ENCODE measurements at places on chromosomes 7 and 10.

GRCh38 chr10:128158021-128158795, 32.0 kb upstream of the MKI67 start:
- DNase-seq, result no peak

DNA sequence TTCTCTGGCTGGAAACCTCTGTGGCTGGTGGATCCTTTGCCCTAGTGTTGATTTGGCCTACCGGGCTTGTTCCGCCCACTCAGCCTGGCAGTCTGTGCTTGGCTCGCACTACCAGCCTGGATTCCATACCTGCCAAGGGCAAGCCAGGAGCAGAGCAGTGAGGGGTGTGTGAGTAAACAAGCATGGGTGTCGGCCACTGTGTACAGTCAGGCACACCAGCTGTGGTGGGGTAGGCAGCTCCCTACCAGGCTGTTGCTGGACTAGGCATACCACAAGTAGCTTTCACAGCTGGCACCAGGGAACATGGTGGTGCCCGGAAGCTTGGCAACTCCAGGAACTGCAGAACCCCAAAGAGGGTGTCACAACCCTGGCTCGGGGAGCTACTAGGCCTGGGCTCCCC, 942.9 kb upstream of the LRRN3 start:
- DNase-seq, result no peak

DNA sequence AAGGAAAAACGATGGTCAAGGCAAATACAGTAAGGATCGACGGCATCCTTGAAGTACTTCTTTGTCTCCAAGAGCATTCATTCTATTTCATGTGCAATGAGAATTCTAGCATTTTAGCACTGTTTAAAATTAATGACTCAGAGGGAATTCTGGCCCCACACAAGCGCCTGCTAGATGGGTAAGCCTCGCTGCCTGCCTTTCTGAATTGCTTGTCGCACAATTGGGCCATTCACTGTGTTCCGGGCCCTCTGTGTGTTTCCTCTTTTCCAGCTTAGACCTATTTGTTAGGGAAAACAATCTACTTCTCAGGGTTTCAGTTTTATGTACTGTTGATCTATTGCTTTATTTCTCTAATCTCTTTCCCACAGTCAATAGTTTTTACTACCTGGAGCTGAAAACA, 204.7 kb upstream of the ZNF32 start:
- no peak for DNase-seq

GRCh38 chr7:47407136-47407535, 174.8 kb downstream of the TNS3 start:
- no peak for DNase-seq

GRCh38 chr7:2283074-2283473, 31.2 kb downstream of the SNX8 start:
- no peak for DNase-seq

DNA sequence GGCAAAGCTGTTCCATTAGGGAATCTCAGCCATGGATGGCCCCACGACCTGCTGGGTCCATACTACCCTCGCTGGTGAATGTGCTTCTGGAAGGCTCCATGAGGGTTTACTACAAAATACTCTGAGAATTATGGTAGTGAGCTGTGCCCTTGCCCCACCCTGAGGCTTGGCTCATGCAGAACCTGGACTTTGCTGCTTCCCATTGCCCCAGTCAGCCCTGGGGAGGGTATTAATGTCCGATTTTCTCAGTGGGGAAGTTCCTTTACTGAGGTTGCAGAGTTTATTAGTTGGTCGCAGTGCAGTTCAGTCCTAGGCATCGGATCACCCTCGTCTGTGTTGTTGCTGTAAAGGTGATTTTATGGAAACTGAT, 310.1 kb downstream of the WDR37 start:
- DNase-seq, result no peak

GRCh38 chr10:92691591-92692079, 1.9 kb downstream of the HHEX start:
- DNase-seq, result peak; percentile 84

DNA sequence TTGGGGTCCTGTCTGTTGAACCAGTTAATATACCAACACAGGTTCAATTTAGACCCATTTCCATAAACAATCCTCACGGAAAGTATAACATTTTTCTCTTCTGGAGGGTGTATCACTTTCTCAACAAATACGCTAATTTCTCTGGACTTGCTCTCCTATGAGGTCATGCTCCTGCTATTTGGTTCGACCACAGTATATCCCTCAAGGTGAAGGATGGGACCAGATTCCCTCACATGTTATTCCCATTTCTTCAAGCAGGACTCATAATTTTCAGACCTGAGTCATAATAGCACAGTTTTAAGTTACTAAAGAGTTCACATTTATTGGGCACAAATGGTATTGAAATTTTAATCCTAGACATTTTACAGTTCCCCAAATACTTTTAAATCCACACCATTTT, 57.2 kb downstream of the ADAM12 start:
- no peak for DNase-seq

GRCh38 chr7:4040109-4040928, 641.8 kb upstream of the FOXK1 start:
- no peak for DNase-seq

DNA sequence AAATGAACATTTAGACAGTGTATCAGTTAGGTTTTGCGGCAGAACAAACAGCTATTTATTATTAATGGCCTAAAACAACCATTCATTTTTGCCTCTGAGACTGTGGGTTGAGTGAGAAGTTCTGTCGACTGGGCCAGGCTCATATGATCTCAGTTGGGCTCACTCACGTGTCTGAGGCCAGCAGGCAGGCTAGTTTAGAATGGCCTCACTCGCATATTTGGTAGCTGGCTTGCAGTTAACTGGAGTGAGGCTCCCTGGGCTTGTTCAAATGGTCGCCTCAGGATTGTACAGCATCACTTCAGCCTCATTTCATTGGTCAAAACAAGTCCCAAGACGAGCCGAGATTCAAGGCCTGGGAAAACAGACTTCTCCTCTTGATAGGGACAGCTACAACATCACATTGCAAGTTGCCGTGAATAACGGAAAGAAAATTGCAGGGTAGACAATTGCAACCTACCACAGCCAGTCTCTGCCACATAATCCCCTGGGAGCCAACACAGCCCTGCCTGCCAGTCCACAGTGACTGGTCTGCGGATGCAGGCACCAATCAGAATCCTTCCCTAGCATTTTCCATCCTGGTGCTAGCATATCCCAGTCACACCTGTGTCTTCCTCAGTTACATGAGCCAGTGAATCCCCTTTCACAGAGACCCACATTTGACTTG, 23.1 kb upstream of the PPIF start:
- DNase-seq, result peak; percentile 13

GRCh38 chr10:70031215-70031614, 21.4 kb upstream of the MACROH2A2 start:
- no peak for DNase-seq

DNA sequence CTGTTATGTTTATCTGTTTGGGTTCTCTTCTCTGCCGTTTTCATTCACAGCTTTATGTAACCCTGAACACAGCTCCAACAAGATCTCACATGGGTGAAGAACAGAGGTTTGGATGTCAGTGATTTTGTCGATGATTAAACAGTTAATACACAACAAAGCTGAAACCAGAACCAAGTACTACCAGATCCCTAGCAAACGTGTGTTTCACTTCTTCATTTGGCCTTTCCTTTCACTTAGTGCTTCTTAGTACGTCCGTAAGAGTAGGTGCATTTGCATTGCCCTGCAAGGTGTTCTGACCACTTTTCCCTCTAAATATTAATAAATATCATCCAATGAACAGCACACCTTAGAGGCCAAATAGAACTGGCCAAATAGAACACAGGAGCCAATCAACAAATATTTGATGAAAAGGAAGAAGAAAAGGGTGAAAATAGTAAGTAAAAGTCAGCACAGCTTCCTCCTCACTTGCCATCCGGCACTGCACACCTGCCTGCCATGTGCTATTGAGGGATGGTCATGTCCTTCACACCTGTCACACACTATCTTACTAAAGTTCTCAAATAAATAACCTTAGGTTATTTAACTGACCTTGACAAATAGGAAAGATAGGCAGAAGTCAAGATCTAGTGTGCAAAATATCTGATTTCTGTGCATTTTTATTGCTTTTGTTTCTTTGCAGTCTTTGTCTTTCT, 252.6 kb upstream of the ANKRD30A start:
- DNase-seq, result no peak

- DNase-seq, result no peak
Observed at GRCh38 chr10:114244126-114244525, 5.1 kb downstream of the VWA2 start.

- DNase-seq, result no peak
Observed at GRCh38 chr7:31940167-31940566, 130.0 kb downstream of the PDE1C start.

GRCh38 chr10:7310076-7310475, 100.8 kb downstream of the SFMBT2 start:
- no peak for DNase-seq

DNA sequence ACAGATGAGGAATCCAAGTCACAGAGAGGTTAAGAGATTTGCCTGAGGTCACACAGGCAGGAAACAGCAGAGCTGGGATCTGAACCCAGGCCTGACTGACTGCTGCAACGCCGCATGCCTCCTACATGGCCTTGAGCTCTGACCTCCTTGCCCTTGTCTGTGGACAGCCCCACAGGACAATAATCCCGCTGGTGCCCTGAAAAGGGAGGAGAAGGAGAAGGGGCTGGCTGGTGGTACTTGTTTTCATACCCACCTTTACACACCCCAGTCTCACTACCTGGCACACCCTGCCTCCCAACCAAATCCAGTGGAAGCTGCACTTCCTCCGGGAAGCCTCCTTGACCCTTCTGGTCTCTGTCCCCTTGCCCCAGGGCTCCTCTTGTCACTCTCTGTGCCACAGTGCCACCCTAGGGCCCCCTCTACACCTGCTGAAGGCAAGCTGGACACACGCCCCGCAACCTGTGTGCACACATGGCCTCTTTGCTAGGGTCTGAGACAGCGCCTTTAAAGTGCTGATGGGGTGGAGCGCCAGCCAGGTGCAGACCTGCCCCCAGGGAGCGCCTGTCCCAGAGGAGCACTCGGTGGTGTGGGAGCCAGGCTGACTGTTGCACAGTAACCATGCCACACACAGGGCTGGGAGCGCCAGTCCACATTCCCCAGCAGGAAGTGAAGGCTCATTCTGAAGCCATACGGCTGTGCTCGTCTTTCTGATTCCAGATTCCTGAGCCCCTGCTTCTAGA, 38.6 kb downstream of the ZCCHC24 start:
- DNase-seq, result peak; percentile 34

DNA sequence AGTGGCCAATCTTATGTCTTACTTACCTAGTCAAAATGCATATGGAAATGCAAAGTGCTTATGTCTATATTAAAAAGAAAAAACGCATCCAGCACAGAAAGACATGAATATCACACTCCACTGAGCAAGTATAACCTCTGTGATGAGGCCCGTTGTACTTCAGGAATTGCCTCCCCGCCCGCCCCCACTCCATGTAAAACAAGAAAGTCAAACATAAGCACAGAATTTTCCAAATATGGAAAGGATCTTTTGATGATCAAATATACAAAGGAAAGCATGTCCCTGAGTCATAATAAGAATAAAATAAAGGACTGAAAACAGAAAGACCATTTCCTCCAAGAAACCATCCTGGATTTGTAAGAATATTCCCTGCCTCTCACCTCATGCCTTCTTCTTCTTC, 229.1 kb downstream of the BAMBI start:
- no peak for DNase-seq

- DNase-seq, result no peak
Observed at GRCh38 chr10:123103944-123104343, 31.8 kb upstream of the HMX3 start.

DNA sequence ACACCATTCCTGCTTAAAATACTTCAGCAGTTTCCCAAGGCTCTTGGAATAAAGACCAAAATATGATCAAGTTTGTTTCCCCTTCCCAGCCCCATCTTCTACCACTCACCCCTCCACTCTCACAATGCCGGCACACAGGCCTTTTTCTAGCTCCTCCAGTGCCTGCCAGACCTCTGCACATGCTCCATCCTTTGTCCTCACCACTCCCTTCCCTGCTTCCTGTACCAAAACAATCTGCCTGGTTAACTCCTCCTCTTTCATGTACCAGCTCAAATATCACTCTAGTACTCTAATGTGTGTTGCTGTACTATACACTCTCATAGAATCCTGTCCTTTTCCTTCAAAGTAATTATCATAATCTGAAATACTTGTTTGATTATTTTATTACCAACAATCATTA, 19.4 kb downstream of the SCRN1 start:
- no peak for DNase-seq

DNA sequence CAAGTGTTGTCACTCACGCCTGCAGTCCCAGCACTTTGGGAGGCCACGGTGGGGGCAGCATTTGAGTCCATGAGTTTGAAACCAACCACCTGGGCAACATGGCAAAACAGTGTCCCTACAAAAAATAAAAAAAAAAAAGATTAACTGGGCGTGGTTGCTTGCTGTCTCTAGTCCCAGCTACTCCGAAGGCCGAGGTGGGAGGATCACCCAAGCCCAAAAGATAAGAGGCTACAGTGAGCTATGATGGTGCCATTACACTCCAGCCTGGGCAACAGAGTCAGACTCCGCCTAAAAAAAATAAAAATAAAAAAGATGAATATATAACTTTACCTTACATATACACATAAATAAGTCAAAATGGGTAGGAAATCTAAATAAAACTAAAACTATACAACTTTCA, 2.5 kb upstream of the LMOD2 start:
- no peak for DNase-seq

- DNase-seq, result no peak
Observed at GRCh38 chr10:74419958-74420375, 268.9 kb downstream of the ADK start.

DNA sequence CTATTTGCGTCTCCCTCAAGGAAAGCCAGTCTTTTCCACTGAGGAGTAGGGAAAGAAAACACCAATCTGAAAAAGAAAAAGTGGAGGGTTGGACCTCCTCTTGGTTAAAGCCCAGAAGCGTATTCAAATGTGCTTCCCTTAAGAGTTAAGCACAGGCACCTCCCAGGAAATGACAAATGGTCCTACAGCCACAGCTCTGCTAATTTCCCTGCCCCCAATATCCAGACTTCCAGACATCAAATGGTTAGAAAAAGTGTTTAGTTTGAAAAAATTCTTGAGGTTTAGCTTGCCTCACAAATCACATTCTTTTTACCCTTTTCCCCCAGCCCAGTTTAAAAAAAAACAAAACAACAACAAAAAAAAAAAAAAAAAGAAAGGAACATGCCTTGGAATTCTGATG, 19.0 kb upstream of the COL1A2 start:
- DNase-seq, result no peak

- no peak for DNase-seq
Observed at GRCh38 chr10:117439243-117439912, 64.1 kb upstream of the PDZD8 start.

GRCh38 chr7:30984359-30985107, 20.8 kb downstream of the GHRHR start:
- no peak for DNase-seq

- DNase-seq, result no peak
Observed at GRCh38 chr7:7821517-7821916, 103.1 kb upstream of the RPA3 start.

DNA sequence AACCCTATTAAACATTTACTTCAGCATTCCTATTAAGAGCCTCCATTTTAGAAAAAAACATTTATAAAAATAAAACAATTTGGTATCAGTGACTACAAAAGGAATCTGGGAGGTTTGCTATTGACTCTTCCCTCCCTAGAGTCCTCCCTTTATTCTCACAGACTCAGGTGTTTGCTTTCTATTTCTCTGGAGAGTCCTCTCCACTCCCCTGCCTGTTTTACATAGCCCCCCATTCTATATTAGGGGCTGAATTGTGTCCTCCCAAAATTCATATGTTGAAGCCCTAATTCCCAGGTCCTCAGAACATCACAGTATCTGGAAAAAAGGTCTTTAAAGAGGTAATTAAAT, 69.8 kb downstream of the COA1 start:
- no peak for DNase-seq
